ENCODE measurements at places on chromosomes 11 and 22.

DNA sequence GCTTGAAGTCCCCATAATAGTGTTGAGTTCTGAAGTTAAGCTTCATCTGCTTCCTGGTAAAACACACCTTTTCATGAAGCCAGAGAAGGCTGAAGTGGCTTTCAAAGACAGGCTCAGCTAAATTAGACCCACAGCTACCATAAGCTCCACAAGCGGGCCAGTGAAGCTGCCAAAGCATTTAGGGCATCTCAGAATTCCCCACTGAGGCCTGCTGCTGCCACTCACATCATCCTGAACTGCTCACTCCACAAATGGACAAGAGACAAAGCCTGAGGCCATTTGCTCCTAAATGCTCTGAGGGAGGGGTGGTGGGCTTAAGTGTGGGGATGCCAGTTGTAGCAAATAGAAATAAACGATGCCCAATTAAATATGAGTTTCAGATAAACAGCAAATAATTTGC, 14.6 kb downstream of the CCDC83 start:
- DNase-seq, result no peak

GRCh38 chr11:81331611-81332235, 1401.9 kb downstream of the FAM181B start:
- no peak for DNase-seq

DNA sequence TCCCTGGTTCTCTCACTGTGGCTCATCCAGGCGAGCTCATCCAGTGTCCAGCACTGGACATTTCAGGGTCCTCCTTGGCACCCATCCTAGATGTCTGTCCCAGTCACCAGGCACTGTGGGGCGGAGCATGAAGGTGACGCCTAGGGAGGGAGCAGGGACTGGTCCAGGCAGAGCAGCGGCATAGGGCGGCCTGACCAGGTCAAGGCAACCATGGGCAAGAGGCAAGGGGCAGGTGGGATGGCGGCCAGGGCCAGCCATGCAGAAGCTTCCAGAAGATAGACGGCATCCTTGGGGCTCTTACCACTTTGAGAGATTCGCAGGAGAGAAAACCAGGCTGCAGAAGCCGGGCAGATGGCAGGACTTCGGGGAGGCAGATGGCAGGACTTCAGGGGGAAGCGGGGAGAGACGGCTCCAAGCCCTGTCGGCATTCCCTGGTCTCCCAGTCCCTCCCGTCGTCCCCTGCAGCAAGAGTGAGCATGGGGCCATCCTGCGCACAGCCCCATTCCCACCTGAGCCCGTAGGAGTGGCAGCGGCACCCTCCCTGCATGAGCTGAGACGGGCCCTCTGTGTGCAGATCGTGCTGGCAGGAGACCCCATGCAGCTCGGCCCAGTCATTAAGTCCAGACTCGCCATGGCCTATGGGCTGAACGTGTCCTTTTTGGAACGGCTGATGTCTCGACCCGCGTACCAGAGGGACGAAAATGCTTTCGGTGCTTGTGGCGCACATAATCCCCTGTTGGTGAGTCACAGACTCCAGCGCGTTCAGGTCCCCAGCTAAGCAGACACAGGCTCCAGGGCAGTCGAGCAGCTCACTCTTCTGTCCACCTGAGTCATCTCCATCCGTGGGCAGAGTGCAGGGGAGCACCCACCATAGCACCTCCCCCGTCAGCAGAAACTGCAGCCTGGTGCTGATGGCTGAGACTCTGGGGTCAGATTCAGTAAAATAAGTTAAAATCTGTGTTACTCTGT, 20.1 kb upstream of the PANX2 start:
- no peak for DNase-seq

DNA sequence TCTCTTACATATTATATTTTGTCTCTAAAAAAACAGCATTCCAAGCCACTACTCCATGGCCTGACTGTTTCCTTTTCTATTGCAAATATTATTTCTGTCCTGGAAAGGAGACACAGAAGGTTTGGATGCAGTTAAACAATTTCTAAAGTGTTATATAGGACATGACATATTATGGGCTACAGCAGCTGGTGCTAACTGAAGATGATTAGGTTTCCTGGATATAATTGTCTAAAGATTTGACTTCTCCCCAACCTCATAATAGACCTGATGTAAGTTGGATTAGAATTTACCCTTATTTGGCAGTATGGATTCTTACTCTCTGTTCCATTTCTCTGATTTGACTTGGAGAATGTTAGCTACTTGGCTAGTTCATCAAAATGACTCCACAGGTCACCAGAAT, 90.2 kb downstream of the BBOX1 start:
- DNase-seq, result no peak

DNA sequence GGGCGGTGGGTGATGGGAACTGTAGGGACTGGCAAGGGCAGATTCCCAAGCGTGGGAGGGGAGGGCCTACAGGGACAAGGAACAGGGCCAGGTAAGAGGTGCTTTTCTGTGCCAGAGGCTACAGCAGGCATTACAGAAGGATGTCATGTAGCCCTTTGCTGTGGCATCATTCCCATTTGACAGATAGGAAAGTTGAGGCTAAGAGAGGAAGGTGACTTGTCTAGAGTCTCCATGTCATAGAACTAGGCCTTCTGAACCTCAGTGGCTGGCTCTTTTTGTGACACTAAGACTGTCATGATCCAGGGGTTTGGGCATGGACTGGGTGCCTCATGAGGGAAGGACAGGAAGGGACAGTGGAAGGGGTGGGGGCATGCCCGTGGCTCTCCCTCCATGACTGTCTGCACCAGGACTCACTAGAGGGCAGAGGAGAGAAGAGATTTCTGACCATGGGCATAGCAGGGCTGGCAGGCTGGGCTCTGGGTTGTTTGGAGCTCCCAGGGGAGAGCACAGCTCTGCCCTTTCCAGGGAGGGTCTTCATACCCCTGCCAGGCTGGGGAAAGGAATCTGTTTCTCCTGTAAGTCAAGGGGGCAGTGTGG, 3.2 kb downstream of the MMP11 start:
- no peak for DNase-seq

DNA sequence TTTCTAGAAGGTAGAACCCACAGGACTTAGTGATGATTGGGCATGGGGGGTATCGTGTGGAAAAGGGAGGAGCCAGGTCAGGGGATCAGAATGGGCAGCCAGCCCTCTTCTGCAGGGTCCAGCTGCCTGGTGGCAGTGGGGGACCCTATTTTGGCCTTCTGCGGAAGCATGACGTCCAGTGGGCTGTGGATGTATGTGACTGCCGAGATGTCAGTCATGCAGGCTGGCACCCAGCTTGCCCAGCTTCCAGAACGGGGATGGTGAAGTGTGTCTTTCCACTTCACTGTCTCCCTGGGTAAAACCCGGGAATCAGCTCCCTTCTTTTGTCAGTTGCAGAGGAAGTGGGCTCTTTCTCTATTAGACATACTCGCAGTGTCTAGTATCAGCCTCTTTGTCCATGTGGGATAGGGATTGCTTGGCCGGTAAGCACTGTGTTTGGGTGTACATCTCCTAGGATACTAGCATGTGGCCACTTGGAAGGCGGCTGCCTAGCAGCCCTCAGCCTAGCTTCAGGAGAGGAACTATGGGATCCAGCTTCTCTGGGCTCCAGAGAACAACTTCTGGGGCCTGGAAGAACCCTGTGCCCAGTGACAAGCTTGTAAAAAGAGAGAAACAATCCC, 51.4 kb downstream of the GRIK4 start:
- DNase-seq, result no peak

- no peak for DNase-seq
These were observed 398 bp upstream of the FAM89B start for GRCh38 chr11:65571940-65572339.

- DNase-seq, result no peak
These were observed 330.0 kb downstream of the TENM4 start for GRCh38 chr11:79110796-79111195.

DNA sequence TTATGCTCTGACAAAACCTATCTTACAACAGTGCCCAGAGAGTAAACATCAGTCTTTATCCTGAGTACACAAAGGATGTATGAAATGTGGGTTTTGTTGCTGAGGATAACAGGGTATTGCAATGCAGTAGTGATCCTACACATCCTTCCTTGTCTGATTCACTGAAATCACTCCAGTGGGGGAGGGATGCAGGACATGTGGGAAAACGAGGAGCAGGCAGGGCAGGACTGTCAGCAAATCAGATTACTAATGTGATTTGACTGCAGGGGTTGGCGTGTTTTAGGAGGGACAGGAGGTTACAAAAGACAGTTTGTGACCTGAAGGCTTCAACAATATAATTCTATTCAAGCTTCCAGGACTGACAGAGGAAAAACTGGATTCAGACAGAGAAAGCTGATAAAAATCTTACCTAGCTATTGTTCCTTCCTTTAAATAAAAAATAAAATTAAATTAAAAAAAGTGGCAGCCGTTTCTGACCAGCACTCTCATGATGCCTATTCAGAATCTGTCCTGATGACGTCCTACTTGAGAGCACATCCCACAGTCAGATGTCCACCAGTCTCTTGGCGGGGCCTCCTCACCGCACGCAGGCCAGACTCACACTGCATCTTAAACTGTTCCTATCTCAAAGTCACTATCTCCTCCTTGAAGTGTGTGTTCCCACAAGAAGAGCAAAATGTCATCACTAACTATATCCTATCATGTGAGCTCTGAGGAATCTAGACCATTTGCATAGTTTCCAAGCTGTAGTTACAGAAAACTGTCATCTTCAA, 50.6 kb upstream of the MN1 start:
- DNase-seq, result no peak

- DNase-seq, result no peak
These were observed 219.7 kb upstream of the ANO3 start for GRCh38 chr11:26112264-26112663.

GRCh38 chr22:24141586-24141985, 39.7 kb upstream of the SUSD2 start:
- DNase-seq, result no peak

Data from ureter (tissue), 1 donor.